Body of pancreas (tissue), 4 donors: ENCODE measurements at places on chromosomes 6 and 20. TPM values are rescaled to one million over a fixed set of nuclear protein-coding genes. Genes with fewer than 3 reads are reported as not detected.

GRCh38 chr6:27168586-27169443 is 78.7 kb upstream of the PRSS16 start:
- DNase-seq, result no peak

Gene OR2H2
- not detected for total RNA-seq

GRCh38 chr6:165659945-165660856 is 2.8 kb downstream of the PDE10A start:
- no peak for DNase-seq

- DNase-seq, result no peak
Measured at GRCh38 chr20:34974246-34974645, 18.6 kb downstream of the MYH7B start.

Gene MYB
- total RNA-seq, result not detected

GRCh38 chr6:110878751-110879522 is 4.4 kb downstream of the AMD1 start:
- no peak for DNase-seq

Gene BPIFB4
- not detected for total RNA-seq

DNA sequence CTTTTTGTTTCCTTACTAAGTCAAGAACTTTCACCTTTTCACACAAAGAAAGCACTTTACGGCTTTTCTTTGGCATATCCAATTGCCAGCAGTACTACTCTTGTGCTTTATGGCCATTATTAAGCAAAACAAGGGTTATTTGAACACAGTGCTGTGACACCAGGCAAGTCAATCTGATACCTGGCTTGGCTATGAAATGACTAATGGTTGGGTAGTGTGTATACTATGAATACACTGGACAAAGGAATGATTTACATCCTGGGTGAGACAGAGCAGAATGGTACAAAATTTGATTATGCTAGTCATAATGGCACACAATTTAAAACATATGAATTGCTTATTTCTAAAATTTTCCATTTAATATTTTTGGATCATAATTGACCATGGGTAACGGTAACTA is 22.1 kb upstream of the ADGRF1 start:
- no peak for DNase-seq

GRCh38 chr20:62551407-62552323 is 75.9 kb upstream of the GATA5 start:
- DNase-seq, result no peak

GRCh38 chr20:45304464-45304999 is 2.1 kb upstream of the RBPJL start:
- no peak for DNase-seq

Gene C6orf141
- 11.4 TPM for total RNA-seq

Gene NKAPL
- total RNA-seq, result 0.52 TPM
